Activated T-helper 2 cell treated with anti-CD3 and anti-CD28 coated beads, Interferon-gamma antibody, Interleukin-2, Interleukin-4, amounts not matched to agents 10 μg/mL and 5 μg/mL and 100 μg/mL, durations not matched to agents 14 hours and 24 hours and 36 hours (primary cell): ENCODE measurements at places on chromosomes 2 and 18.

DNA sequence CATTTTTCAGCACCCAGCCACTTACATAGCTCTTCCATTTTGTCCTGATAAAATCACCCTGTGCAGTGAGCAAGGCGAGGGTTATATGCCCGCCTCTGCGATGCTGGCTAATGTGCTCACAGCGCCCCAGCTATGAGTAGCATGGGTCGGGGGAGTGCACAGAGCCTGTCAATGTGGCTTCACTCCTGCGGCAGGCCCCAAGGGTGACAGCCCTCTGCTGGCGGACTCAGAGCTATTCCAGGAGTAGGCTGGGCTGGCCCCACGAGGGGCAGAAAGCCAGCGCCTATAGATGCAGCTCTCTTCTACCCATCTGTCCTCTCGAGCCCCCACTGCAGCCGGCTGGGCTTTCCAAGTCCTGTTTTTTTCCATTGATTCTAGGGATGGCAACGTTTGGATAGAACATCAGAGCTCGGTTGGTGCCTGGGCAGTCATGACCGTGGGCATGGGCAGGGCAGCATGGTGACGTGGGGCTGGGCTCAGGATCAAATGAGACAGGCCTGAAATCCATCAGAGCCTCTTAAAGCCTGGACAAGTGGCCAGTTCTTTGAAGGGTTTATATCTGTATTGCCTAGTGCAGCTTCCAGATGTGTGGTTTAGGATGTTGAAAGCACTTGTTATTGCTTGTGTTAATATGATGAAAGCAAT, 134.7 kb downstream of the MCFD2 start:
- H3K4me1 ChIP-seq: peaks cover 1% of the 10 kb centered on the region
- H3K27me3 ChIP-seq: peaks cover 18% of the 10 kb centered on the region
- no peak overlapping the region for H3K4me3 ChIP-seq
- no peak for DNase-seq
- no peaks in the 10 kb centered on the region for H3K36me3 ChIP-seq

DNA sequence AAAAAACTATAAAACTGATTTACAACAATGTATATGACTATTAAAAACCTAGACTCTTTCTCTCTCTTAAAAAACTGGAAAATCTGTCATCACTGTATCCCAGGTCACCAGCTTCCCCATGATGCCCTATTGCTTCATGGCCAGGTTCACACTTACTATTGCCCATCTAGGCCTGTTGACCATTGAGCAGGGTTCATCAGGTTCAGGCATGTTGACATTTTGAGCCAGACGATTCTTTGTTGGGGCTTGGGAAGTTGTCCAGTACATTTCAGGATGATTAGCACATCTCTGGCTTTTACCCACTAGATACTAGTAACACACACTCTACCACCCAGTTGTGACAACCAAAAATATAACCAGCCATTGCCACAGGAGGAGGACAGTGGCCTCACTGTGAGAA, 26.9 kb upstream of the RAB27B start:
- no peak for DNase-seq
- H3K4me3 ChIP-seq: no peak overlapping the region
- H3K4me1 ChIP-seq: peaks cover 16% of the 10 kb centered on the region
- H3K36me3 ChIP-seq: no peaks in the 10 kb centered on the region

- H3K36me3 ChIP-seq: no peaks in the 10 kb centered on the region
- no peak overlapping the region for H3K27ac ChIP-seq
- H3K4me1 ChIP-seq: no peaks in the 10 kb centered on the region
- peaks cover 12% of the 10 kb centered on the region for H3K27me3 ChIP-seq
- H3K4me3 ChIP-seq: no peak overlapping the region
These were observed 173.6 kb upstream of the RAB6C start for GRCh38 chr2:129805899-129806298.

- peaks cover 4% of the 10 kb centered on the region for H3K27me3 ChIP-seq
- H3K36me3 ChIP-seq: no peaks in the 10 kb centered on the region
- no peak for DNase-seq
- no peaks in the 10 kb centered on the region for H3K4me1 ChIP-seq
- H3K27ac ChIP-seq: no peak overlapping the region
These were observed 119.8 kb downstream of the PRKCE start for GRCh38 chr2:45771261-45771660.

GRCh38 chr2:170695521-170696410, 19.4 kb upstream of the SP5 start:
- no peaks in the 10 kb centered on the region for H3K4me1 ChIP-seq
- H3K4me3 ChIP-seq: no peak overlapping the region
- no peaks in the 10 kb centered on the region for H3K36me3 ChIP-seq
- DNase-seq: no peak
- H3K27me3 ChIP-seq: peaks cover 17% of the 10 kb centered on the region

DNA sequence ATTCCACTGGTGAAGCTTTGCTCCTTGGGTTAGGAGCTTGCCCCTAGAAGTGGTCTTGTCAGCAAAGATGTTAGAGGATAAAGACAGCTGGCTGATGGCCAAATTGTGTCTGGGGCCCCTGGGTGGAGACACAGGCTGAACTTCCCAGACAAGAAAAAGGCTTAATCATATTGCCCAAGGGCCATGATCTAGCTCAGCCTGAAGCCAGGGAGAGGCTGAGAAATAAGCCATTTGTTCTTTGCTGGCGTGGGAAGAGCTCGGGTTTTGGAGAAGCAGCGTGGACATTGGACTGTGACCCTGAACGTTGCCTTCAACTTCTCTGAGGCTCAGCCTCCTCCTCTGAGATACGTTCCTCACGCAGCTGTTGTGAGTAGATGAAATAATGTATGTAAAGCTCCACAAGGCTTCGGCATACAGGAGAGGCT, 153.0 kb downstream of the ZFP36L2 start:
- H3K27ac ChIP-seq: no peak overlapping the region
- no peak for DNase-seq
- H3K27me3 ChIP-seq: no peaks in the 10 kb centered on the region
- no peak overlapping the region for H3K4me3 ChIP-seq

DNA sequence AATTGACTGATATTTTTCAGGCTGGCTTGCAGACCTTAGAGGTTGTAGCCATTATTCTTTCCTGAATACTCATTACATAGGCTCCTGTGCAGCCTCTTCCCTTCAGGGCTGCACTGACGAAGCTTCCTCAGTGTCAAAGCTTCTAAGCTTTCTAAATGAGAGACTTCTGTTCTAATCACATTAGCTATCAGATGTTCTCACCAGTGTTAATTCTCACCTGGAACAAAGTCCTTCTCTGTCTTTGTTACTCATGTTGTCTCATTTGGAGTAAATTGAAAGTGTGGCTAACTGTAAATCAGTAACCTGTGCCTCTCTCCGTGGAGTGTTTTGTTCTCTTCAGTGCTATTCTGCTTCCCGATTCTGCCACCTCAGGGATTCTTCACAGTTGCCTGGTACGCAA, 76.9 kb downstream of the MC4R start:
- no peaks in the 10 kb centered on the region for H3K36me3 ChIP-seq
- H3K4me1 ChIP-seq: no peaks in the 10 kb centered on the region
- H3K4me3 ChIP-seq: no peak overlapping the region

GRCh38 chr2:145750144-145750543, 1230.2 kb upstream of the ZEB2 start:
- H3K27ac ChIP-seq: no peak overlapping the region
- peaks cover 16% of the 10 kb centered on the region for H3K27me3 ChIP-seq
- no peak overlapping the region for H3K4me3 ChIP-seq
- peaks cover 24% of the 10 kb centered on the region for H3K4me1 ChIP-seq
- DNase-seq: no peak

DNA sequence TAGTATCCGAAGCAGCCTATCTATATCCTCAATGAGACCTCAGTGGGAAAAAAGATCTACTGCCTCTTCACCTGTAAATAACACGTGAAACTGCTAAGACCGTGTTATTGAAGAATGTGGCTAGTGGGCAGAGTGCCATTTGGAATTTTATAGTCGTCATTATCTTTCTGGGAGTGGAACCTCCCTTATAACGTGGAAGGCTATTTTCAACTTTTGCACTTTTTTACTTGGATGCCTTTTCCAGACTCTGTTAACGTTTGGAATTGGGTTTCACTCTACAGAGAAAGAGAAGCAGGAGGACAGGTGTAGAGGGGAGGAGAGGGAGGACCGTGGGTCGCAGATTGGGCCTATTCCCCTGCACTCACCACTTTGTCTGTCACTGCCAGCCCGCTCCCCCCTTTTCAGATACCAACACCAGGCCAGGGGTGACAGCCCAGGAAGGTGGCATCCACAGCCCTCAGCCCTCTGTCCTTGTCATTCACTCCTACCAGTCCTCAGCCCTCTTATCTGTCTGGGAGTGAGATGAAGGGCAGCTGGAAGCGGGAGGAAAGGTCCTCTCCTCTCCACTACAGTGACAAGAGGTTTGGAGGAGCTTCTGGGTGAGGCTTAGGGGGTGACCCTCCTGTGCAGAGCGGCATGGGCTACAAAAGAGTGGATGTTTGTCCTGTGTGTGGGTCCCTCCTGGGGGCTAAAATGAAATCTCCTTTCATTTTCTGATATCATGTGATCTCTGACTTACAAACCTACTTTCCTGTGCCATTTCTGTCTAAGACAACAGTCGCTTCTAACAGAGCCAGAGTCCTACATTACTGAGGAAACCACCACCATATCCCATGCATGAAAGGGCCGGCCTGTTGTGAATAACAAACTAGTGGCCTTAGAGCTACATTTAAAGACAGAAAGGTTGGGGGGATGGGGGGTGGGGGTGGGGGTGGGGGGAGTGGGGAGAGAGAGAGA, 23.9 kb upstream of the CEP68 start:
- H3K27me3 ChIP-seq: no peaks in the 10 kb centered on the region
- H3K36me3 ChIP-seq: no peaks in the 10 kb centered on the region
- peak overlapping the region; percentile 44 for H3K4me3 ChIP-seq
- DNase-seq: no peak
- peak overlapping the region; percentile 10 for H3K27ac ChIP-seq

DNA sequence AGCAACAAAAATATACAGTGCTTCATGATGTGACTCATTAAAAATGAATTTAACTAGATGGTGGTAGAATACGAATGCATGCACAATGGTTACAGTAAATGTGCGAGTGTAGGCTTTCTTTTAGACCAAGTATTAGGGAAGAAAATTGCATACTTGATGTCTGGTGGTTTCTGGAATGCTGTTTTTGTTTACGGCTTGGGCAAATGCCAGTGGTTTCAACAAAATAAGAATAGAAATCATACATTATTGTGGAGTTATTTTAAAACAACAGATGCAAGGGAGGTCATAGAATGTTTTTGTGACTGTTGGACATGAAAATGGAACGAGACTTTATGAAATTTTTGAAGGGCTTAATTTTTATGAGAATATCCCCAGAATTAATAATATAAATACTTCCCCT, 580.9 kb downstream of the PLCL1 start:
- H3K4me1 ChIP-seq: peaks cover 2% of the 10 kb centered on the region
- peaks cover 14% of the 10 kb centered on the region for H3K27me3 ChIP-seq
- no peaks in the 10 kb centered on the region for H3K36me3 ChIP-seq
- no peak overlapping the region for H3K27ac ChIP-seq
- no peak for DNase-seq

DNA sequence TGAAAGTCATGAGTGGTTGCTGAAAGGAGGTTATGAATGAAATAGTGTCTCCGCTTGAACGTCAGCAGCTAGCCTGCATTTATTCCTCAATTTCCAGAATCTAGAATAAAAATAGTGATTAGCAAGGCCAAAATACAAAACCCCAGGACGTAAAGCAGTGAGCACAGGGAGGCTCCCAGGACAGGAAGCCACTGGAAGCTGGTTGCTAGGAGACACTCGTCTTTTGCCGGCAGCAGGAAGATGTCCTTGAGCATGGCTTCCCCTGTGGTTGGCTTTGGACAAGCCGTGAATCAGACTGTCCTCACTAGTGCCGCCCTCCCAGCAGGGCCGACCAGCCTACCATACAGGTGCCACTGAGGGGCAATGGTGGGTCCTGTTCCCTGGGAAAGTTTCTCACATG, 374.4 kb downstream of the MTX2 start:
- peaks cover 56% of the 10 kb centered on the region for H3K27me3 ChIP-seq
- H3K27ac ChIP-seq: no peak overlapping the region

DNA sequence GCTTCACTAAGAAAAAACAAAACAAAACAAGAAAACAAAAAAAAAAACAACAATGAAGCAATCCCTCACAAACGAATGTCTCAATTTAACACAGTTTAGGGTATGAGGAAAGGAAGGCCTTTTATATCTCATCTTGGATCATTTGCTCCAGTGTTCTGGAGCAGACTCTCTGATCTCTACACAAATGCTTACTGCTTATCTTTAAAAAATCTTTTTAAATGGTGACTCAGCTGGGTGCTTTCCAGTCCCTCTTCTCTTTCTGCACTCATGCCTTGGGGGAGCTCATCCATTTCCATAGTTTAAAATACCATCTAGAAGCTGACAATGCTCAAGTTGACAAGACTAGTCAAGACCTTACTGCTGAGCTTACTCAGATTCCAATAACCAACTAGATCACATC, 56.2 kb downstream of the ETAA1 start:
- H3K4me1 ChIP-seq: no peaks in the 10 kb centered on the region
- H3K27ac ChIP-seq: no peak overlapping the region
- no peak for DNase-seq
